Natural killer cell treated with Interleukin-12 subunit alpha and Interleukin-12 subunit beta and Interleukin-15 and Interleukin-18, amount 100 ng/mL, for 72 hours (primary cell): ENCODE measurements at places on chromosomes 2 and 18. TPM values are rescaled to one million over a fixed set of nuclear protein-coding genes. Genes with fewer than 3 reads are reported as not detected.

The SLC4A3 gene
- total RNA-seq: not detected

The LRRTM1 gene
- total RNA-seq: not detected

The POMC gene
- total RNA-seq: 5.2 TPM

The FHOD3 gene
- not detected for total RNA-seq

The GBX2 gene
- not detected for total RNA-seq

The TMEM247 gene
- not detected for total RNA-seq

The DES gene
- not detected for total RNA-seq

The ABCG8 gene
- not detected for total RNA-seq

The TEX44 gene
- not detected for total RNA-seq

The EMILIN2 gene
- total RNA-seq: 49.1 TPM

The FOXI3 gene
- total RNA-seq: not detected

The CKAP2L gene
- 26.8 TPM for total RNA-seq

The GCG gene
- not detected for total RNA-seq

The AGXT gene
- not detected for total RNA-seq

The TTR gene
- total RNA-seq: not detected

The CREG2 gene
- total RNA-seq: not detected

The AMER3 gene
- not detected for total RNA-seq

The TGFBRAP1 gene
- 19.9 TPM for total RNA-seq

The AQP12B gene
- total RNA-seq: not detected

The UBR3 gene
- 42.7 TPM for total RNA-seq

The RAPGEF4 gene
- total RNA-seq: 0.43 TPM

The POTEJ gene
- total RNA-seq: not detected

The COL6A3 gene
- not detected for total RNA-seq

The CROCC2 gene
- total RNA-seq: not detected

The FOXD4L1 gene
- total RNA-seq: 0.31 TPM

The ANKRD29 gene
- not detected for total RNA-seq

The SEPTIN2 gene
- total RNA-seq: 264 TPM

The CFAP53 gene
- total RNA-seq: 0.92 TPM

The ALLC gene
- total RNA-seq: not detected

The SLC5A6 gene
- 123 TPM for total RNA-seq

The EFHD1 gene
- total RNA-seq: 0.24 TPM

The NOSTRIN gene
- not detected for total RNA-seq

The ATG9A gene
- 52.7 TPM for total RNA-seq

The RPIA gene
- total RNA-seq: 53.5 TPM

The RBM44 gene
- total RNA-seq: 3.2 TPM

The CAVIN2 gene
- not detected for total RNA-seq

The DDX18 gene
- 93.4 TPM for total RNA-seq
